ENCODE measurements at places on chromosomes 4 and X.

DNA sequence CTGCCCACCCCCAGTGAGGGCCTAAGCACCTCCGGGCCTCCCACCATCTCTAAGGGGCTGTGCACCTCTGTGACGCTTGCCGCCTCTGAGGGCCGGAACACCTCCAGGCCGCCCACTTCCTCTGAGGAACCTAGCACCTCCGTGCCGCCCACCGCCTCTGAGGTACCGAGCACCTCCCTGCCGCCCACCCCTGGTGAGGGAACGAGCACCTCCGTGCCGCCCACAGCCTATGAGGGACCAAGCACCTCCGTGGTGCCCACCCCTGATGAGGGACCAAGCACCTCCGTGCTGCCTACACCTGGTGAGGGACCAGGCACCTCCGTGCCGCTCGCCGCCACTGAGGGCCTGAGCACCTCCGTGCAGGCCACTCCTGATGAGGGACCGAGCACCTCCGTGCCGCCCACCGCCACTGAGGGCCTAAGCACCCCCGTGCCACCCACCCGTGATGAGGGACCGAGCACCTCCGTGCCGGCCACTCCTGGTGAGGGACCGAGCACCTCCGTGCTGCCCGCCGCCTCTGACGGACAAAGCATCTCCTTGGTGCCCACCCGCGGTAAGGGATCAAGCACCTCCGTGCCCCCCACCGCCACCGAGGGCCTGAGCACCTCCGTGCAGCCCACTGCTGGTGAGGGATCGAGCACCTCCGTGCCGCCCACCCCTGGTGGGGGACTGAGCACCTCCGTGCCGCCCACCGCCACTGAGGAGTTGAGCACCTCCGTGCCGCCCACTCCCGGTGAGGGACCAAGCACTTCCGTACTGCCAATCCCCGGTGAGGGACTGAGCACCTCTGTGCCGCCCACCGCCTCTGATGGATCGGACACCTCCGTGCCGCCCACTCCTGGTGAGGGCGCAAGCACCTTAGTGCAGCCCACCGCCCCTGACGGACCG, 977 bp downstream of the MAGEE1 start:
- DNase-seq, result no peak

DNA sequence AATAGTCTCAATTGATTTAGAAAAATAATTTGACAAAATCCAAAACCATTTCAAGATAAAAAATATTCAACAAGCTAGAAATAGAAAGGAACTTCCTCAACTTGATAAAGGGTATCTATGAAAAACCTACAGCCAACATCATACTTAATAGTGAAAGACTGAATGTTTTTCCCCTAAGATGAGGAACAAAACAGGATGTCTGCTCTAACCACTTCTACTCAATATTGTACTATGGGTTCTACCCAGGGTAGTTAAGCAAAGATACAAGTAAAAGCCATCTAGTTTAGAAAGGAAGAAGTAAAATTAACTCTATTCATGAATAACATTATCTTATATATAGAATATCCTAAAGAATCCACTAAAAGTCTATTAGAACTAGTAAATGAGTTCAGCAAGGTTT, 21.5 kb upstream of the SYTL5 start:
- DNase-seq, result no peak

DNA sequence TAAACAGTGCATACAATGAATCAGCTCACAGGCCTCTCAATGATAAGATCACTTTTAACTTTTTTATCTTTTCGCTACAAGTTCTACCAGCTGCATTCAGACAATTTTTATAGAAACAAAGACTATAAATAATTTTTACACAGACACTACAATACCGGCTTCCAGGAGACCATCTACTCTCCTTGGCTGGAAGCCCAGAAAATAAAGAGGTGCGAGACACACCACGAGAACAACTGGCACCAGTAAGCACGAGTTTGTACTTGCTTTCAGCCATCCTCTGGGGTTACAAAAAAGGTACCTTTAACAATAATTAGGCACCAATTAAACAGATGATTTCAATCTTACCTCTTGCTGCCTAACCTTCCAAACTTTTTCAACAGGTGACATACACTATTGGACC, 11.2 kb upstream of the PRDX4 start:
- no peak for DNase-seq

DNA sequence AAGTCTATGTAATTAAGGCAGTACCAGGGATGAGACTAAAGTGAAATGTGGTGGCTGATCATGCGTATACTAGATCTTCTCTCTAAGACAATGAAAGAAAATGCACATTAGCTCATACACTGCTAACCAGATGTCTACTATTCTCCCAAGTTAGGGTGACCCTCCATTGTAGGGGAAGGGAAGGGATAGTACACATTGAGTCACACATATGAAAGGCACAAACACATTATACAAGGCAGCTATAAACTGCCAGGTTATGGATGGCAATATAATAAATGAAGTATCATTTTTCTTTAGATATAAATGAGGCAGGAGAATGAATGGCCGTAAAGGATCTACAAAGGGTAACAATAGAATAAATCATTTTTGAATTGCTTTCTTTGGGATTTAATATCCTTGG, 4.5 kb downstream of the SHROOM3 start:
- DNase-seq, result no peak
